ENCODE measurements at places on chromosomes 3 and 15. TPM values are rescaled to one million over a fixed set of nuclear protein-coding genes. Genes with fewer than 3 reads are reported as not detected.

DNA sequence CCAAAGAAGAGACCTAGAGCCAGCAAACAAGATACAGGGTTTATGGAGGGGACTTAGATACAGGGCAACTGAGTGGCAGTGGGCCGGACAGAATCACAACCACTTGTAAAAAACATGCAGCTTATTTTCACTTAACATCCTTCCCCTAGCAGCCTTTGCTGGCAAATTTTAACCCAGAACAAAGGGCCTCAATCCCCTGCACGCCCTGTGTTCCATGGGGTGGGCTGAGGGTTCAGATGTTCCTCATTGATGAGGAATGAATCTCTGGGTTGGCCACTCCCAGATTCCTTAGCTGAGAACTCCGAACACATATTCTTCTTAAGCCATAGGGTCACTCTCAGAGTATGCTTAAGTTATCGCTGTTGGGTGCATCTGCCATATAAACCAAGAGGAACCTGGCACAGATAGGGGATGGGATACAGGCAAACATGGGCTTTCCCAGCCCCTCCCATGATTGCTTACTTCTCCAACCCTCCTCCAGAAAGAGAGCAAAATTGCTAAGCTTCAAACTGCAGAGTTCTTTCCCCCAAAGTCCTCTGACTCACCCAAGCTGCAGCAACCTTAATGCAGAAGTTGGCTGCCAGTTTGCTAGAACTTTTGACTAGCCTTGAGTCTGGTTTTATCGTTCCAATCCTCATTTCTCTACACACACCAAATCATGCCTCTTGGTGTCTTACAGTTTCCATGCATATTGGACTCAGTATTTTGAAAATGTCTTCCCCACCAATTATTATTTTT, 146.9 kb downstream of the CD47 start:
- DNase-seq: no peak

DNA sequence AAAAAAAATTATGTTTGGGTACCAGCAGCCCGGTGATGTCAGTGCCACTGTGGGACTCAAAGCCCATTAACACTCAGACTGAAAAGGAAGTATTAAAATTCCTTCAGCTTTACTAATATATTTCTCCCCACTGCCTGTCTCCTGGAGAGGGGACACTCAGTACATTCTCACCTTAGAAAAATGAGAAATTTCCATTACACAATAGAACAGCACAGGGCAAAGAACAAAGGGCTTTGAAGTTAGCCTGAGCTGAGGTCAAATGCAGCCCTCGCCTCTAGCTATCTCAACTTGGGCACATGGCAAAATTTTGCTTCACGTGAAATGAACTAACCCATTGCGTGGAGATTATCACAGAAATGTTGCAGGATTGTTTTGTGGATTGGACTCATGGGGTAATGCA, 80.8 kb downstream of the RARB start:
- no peak for DNase-seq

DNA sequence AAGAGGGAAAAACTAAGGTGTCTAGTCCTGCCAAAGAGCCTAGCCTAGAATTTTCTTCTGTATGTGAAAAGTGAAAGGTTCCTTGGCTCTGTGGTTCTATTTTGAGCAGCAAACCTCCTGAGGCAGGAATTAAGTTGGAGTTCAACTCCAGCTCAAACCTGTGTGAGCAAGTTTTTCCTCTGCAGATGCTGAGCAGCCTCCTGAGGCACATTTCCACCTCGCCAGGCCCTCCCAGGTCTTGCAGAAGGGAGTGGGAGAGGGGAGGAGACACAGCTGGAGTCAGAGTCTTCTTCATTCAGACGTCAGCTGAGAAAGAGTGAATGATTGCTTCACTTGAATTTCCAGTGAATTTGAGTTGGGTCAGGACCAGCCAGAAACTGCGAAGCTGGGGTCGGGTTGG, 69.5 kb upstream of the ETV5 start:
- DNase-seq: no peak

Gene CEMIP
- 0.07 TPM for total RNA-seq

Gene UNC13C
- total RNA-seq: 3.2 TPM

GRCh38 chr3:81763001-81763400, 1.6 kb upstream of the GBE1 start:
- no peak for DNase-seq

Measured in Caco-2 (cell line).